Activated naive CD4-positive, alpha-beta T cell treated with anti-CD3 and anti-CD28 coated beads for 36 hours (primary cell): ENCODE measurements at places on chromosomes 16 and 17.

GRCh38 chr17:59812139-59812538 lies 80.6 kb downstream of the TUBD1 start:
- peak overlapping the region; percentile 57 for H3K27ac ChIP-seq
- H3K36me3 ChIP-seq: peaks cover 33% of the 10 kb centered on the region
- H3K4me3 ChIP-seq: no peak overlapping the region
- no peaks in the 10 kb centered on the region for H3K27me3 ChIP-seq
- peaks cover 8% of the 10 kb centered on the region for H3K4me1 ChIP-seq

- H3K27me3 ChIP-seq: peaks cover 29% of the 10 kb centered on the region
- no peak overlapping the region for H3K4me3 ChIP-seq
- H3K27ac ChIP-seq: no peak overlapping the region
Measured at GRCh38 chr16:88960516-88960915, 16.5 kb downstream of the CBFA2T3 start.

GRCh38 chr17:48727415-48728175 lies 955 bp downstream of the HOXB13 start:
- DNase-seq: no peak
- no peaks in the 10 kb centered on the region for H3K36me3 ChIP-seq
- no peak overlapping the region for H3K4me3 ChIP-seq
- H3K27ac ChIP-seq: no peak overlapping the region

DNA sequence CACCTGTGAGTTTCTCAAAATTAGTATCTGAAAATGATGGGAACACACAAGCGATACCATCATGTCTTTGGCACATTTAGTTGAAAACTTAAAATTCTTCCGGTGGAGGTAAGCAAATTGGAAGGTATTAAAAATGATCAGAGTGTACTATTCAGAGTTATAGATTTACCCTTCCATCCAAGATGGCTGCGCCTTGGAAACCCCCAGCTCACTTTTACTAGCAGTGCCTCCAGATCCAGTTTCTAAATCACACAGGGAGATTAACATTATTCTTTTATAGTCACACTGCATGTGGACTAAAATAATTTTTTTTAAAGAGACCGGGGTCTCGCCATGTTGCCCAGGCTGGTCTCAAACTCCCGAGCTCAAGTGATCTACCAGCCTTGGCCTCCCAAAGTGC lies 15.0 kb downstream of the PITPNC1 start:
- H3K4me3 ChIP-seq: no peak overlapping the region
- peak; percentile 75 for DNase-seq
- H3K27me3 ChIP-seq: no peaks in the 10 kb centered on the region
- H3K4me1 ChIP-seq: peaks cover 80% of the 10 kb centered on the region
- peak overlapping the region; percentile 99 for H3K27ac ChIP-seq
- peaks cover 11% of the 10 kb centered on the region for H3K36me3 ChIP-seq

- DNase-seq: no peak
- no peak overlapping the region for H3K27ac ChIP-seq
- no peaks in the 10 kb centered on the region for H3K36me3 ChIP-seq
- H3K4me1 ChIP-seq: peaks cover 2% of the 10 kb centered on the region
Measured at GRCh38 chr16:17327664-17328335, 143.0 kb downstream of the XYLT1 start.

DNA sequence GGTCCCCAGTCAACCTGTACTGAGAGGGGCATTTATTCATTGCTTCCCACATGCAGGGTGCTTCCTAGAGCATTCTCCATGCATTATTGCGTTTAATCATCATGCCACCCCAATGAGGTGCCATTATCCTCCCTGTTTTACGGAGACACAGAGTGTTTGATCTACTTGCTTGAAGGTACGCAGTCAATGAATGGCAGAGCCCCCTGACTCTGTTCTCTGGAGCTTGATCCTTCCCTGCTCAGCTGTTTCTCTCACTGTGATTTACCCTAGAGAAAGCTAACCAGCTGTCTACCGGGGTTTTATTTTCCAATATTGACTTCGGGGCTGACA lies 117.2 kb downstream of the PRKCB start:
- H3K4me3 ChIP-seq: no peak overlapping the region
- H3K4me1 ChIP-seq: peaks cover 77% of the 10 kb centered on the region
- H3K27me3 ChIP-seq: no peaks in the 10 kb centered on the region
- no peak for DNase-seq
- no peaks in the 10 kb centered on the region for H3K36me3 ChIP-seq
- no peak overlapping the region for H3K27ac ChIP-seq

DNA sequence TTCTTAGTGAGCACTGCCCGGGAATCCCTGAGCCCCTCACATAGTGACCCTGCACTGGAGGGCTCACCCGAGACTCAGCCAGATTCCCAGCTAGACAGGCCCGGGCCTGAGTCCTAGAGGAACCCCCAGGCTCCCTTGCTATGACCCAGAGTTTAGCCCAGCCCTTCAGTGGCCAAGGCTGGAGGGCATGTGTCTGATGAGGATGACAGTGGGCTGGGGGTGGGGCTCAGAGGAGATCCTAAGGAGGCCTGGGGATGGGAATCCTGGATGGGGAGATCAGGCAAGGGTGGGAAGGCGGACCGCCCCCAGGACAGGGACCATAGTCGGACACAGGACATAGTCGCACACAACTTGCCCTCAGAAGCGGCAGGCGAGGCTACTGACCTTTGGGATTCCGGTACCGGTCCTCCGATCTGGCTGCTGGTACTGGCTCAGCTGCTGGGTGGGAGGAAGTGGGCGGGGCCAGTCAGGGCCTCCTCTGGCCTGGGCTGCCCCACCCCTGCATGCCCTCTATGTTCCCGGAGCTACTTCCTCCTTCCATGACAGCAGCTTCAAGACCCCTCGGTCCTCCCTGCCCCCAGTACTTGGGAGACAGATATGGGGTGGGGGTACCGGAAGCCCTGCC lies 1.1 kb downstream of the CD79B start:
- no peaks in the 10 kb centered on the region for H3K27me3 ChIP-seq
- peaks cover 17% of the 10 kb centered on the region for H3K4me1 ChIP-seq
- peaks cover 7% of the 10 kb centered on the region for H3K36me3 ChIP-seq
- DNase-seq: peak; percentile 68

GRCh38 chr16:23432176-23433128 lies 20.5 kb downstream of the COG7 start:
- no peaks in the 10 kb centered on the region for H3K27me3 ChIP-seq
- no peaks in the 10 kb centered on the region for H3K4me1 ChIP-seq
- DNase-seq: no peak
- peaks cover 23% of the 10 kb centered on the region for H3K36me3 ChIP-seq
- H3K27ac ChIP-seq: no peak overlapping the region

DNA sequence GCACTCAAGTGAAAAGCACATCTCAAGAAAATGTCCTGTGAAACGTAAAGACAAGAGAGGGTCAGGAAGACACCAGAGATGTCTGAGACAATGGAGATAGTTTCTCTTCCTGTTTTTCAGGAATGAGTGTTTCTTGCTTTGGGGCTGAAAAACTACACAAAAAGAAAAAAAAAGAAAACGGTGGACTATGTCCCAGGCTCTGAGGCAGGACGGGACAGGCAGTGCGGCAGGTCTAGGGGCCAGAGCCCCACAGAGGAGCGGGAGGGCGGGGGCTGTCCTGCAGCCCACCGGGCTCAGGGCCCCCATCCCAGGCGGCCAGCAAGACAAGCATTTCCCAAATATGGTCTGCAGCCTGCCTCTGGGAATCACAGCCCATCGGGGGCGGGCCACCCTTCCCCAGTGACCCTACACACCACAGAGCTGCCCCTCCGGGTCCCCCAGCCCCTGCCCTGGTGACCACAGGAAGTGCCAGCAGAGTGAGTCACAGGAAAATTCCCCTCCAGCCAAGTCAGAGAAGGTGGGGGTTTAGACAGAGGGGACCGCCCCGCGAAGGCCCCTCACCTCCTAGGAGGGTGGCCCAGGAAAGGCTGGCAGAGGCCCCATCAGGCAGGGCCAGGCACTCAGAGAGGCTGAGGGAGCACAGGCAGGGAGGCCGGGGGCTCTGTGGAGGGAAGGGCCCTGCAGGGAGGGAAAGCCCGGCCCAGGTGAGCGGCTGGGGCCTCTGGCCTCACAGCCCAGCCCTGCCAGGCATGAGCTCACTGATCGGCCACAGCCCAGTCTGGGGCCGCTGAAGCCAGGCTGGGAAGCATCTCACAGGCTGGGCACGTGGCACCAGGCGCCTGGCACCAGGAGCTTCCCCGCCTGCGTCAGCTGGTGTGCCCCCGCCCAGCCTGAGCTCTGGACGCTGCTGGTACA lies 6.3 kb downstream of the BCAR1 start:
- no peak for DNase-seq
- H3K27me3 ChIP-seq: peaks cover 3% of the 10 kb centered on the region
- H3K27ac ChIP-seq: no peak overlapping the region
- no peak overlapping the region for H3K4me3 ChIP-seq
- no peaks in the 10 kb centered on the region for H3K36me3 ChIP-seq

GRCh38 chr17:61565213-61565612 lies 25.8 kb downstream of the NACA2 start:
- peaks cover 3% of the 10 kb centered on the region for H3K27me3 ChIP-seq
- no peak for DNase-seq
- H3K4me1 ChIP-seq: peaks cover 4% of the 10 kb centered on the region
- no peak overlapping the region for H3K27ac ChIP-seq
- no peaks in the 10 kb centered on the region for H3K36me3 ChIP-seq

- peak overlapping the region; percentile 25 for H3K27ac ChIP-seq
- H3K4me3 ChIP-seq: no peak overlapping the region
- H3K36me3 ChIP-seq: peaks cover 4% of the 10 kb centered on the region
- H3K27me3 ChIP-seq: no peaks in the 10 kb centered on the region
- peak; percentile 55 for DNase-seq
Measured at GRCh38 chr17:42133461-42134041, 10.9 kb downstream of the HSPB9 start.

- H3K27me3 ChIP-seq: peaks cover 71% of the 10 kb centered on the region
- no peak overlapping the region for H3K27ac ChIP-seq
- peaks cover 7% of the 10 kb centered on the region for H3K4me1 ChIP-seq
- peak overlapping the region; percentile 86 for H3K4me3 ChIP-seq
- DNase-seq: peak; percentile 55
Measured at GRCh38 chr17:48625495-48626244, 488 bp downstream of the HOXB9 start.

DNA sequence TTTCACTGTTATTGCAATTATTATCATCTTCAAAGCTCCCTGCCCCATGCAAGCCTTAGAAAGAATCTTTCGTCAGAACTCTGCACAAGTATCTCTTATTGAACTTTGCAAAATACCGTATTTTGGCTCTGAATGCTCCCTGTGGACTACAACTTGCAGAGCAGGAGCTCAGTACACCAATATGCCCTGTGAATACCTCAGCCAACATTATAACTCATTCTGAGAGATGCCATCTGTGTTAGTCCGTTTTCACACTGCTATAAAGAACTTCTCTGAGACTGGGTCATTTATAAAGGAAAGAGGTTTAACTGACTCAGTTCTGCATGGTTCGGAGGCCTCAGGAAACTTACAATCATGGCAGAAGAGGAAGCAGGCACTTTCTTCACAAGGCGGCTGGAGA lies 87.2 kb upstream of the XYLT1 start:
- H3K4me3 ChIP-seq: no peak overlapping the region
- H3K36me3 ChIP-seq: no peaks in the 10 kb centered on the region
- H3K27ac ChIP-seq: no peak overlapping the region
- DNase-seq: no peak

DNA sequence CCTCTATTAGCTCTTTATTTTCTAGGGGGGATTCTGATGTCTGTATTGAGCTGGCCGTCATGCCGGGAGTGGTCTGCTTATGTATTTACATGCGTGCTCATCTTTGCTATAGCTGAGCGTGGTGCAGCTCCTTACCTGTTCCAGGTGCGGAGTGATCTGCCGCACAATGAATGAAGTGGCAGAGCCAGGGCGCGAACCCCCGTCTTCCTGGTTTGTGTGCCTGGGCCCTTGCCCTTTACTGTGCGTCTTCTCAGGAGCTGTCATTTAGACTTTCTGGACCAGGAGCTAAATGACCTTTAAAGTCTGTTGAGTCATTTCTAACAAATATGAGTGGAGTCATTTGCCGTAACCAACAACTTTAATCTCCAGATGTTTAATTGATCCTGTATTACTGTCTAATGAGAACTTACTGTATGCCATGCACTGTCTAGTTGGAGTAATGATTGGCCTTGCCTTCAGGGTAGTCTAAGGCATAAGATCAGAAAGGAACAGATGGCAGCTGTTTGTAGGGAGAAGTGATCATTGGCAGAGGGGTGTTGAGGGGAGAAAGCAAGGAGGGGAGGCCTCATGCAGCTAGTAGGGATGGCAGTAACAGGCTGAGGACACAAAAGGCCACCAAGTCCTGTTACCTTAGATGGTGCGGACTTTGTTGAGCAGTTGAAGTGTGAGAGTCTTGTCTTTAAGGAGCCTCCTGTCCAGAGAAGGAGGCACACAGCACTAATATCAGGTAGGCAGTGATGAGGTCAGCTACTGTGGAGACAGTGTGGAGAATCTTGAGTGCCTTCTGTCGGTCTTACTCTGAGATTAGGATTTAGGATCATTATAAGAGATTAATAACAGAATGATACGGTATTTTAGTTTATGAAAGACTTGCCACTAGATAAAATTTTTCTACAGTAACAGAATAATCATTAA lies 53.9 kb downstream of the USP10 start:
- H3K36me3 ChIP-seq: peaks cover 15% of the 10 kb centered on the region
- no peaks in the 10 kb centered on the region for H3K27me3 ChIP-seq
- H3K4me3 ChIP-seq: no peak overlapping the region
- no peak overlapping the region for H3K27ac ChIP-seq
- no peak for DNase-seq
- peaks cover 79% of the 10 kb centered on the region for H3K4me1 ChIP-seq

- H3K27me3 ChIP-seq: peaks cover 7% of the 10 kb centered on the region
- no peaks in the 10 kb centered on the region for H3K36me3 ChIP-seq
- H3K4me1 ChIP-seq: no peaks in the 10 kb centered on the region
- DNase-seq: no peak
- no peak overlapping the region for H3K4me3 ChIP-seq
- no peak overlapping the region for H3K27ac ChIP-seq
Measured at GRCh38 chr17:11853321-11854151, 143.7 kb downstream of the ZNF18 start.

- no peak for DNase-seq
- no peak overlapping the region for H3K4me3 ChIP-seq
- peaks cover 11% of the 10 kb centered on the region for H3K4me1 ChIP-seq
- peaks cover 2% of the 10 kb centered on the region for H3K36me3 ChIP-seq
- H3K27ac ChIP-seq: no peak overlapping the region
Measured at GRCh38 chr17:62998166-62998565, 32.1 kb downstream of the TANC2 start.

GRCh38 chr17:76024353-76024752 lies 2.8 kb downstream of the EVPL start:
- peaks cover 15% of the 10 kb centered on the region for H3K4me1 ChIP-seq
- DNase-seq: no peak
- H3K36me3 ChIP-seq: no peaks in the 10 kb centered on the region
- no peak overlapping the region for H3K4me3 ChIP-seq
- H3K27me3 ChIP-seq: no peaks in the 10 kb centered on the region

DNA sequence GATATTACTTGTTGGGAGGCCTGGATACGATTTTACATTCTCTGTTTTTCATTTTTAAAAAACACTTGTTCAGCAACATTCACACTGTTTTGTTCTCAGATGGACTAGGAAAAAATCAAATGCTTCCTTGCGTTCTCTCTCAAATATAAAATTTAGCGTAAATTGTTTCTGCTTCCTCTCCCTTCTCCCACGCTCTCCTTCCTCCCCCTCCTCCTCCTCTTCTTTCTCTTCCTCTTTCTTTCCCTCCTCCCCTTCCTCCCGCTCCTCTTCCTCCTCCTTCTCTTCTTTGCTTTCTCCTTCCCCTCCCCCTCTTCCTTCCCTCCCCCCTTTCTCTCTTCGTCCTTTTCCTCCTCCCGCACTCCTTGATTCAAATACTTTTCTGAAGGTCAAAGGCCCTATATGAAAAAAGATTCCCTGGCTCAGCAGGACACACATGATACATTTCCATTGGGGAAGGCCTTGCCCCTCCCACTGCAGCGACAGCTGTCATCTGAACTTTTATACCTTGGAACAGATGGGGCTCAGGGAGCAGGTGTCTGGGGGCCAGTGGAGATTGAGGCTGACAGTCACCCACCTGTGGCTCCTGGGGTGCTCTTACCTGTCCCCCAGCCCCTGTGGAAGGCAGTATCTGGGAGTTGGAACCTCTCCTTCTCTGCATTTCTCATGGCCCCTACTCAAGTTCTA lies 99.4 kb upstream of the SDK2 start:
- no peaks in the 10 kb centered on the region for H3K27me3 ChIP-seq
- H3K27ac ChIP-seq: no peak overlapping the region
- H3K4me1 ChIP-seq: peaks cover 6% of the 10 kb centered on the region
- no peak for DNase-seq
